Dermis microvascular lymphatic vessel endothelial cell (primary cell): ENCODE measurements at places on chromosomes 1 and 21.

DNA sequence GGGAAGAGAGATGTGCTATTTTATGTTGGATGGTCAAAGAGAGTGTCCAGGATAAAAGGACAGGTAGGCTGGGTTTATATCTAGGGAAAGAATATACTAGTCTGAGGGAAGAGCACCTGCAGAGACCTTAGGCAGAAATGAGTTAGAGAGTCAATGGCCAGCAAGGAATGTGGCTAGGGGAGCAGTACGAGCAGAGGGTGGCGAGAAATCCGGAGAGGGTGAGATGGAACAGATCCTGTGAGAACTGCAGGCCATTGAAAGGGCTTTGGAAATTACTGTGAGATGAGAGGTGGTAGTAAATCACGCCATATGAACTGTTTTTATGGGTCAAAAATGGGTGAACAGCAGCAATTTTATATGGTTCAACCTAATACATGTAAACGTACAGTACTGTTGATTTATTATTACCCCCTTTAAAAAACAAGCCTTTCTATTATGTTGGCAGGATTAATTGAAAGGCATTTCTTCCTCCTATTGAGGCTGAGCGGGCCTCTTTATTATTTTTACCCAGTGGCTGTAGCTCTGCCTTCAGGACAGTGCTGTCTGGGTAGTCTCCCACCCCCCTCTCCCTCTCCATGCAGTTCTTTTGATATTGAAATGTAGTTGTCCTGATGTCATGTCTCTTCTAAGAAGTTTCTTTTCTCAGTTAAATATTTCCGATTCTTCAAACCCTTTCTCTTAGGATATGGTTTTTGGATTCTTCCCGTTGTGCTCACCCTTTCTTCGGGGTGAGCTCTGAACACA is 75.2 kb upstream of the CD1D start:
- DNase-seq: no peak

GRCh38 chr1:33713058-33713877 is 150.6 kb upstream of the HMGB4 start:
- DNase-seq: no peak

DNA sequence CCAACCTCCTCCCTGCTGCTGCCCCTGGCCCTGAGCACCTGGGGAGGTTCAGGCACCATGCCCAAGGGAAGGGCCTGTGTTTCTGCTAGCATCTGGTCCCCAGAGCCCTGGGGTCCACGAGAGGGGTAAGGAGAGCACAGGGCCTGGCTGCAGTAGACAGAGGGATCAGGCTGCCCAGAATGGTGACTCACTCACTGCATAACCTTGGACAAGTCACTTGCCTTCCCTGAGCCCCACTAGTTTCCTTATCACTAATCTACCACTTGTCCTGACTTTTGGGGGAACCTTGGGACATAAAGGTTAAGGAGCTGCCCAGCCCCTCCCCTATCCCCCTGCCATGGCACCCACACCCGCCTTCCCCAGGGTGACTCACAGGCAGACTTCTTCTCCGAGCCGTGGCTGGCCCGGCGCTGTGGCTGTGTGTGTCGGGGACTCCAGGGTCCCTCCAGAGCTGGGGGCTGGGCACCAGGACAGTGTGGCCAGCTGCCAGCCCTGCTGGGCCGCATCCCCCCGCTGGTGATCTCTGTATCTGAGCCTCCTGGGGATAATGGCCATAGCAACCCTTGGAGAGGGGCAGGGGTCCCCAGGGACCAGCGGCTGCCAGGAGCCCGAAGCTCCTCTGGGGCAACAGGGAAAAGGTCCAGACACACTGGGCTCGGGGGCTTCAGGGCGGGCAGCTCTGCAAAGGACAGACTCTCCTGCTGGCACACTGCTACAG is 4.0 kb downstream of the ARHGEF19 start:
- DNase-seq: no peak

DNA sequence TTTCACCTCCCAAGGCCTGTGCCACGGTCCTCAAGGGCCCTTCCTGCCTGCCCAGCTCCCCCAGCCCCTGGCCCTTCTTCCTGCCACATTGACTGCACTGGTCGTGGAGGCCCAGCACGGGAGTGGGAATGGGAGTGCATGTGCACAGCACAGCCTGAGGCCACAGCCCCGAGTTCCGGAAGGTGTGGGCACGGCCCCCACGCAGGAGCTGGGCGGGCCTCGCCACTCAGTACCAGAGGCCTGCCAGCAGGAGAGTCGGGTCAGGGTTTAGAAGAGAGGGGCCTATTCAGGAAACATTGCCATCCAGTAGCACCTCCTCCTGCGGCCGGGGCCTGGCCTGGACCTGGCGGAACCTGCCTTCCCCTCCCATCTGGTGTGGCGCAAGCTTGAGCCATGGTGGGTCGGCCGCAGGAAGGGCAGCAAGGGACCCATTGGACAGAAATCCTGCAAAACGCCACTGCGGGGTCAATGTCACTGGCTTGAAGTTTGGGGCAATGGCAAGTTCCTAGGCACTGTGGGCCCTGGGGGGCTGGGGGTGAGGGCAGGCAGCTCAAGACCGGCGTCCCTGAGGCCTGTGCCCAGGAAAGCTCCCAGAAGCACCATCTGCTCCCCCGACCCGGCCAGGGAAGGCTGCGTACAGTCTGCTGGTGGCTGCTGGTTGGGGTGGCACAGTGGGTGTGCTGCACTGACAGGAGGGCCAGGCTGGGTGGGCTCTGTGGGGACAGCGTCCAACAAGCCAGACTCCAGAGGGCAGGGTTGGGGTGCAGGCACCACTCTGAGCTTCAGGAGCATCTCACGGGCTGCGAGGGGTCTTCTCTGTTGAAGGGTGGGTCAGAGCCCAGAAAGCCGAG is 1.8 kb upstream of the TMEM52 start:
- DNase-seq: no peak

DNA sequence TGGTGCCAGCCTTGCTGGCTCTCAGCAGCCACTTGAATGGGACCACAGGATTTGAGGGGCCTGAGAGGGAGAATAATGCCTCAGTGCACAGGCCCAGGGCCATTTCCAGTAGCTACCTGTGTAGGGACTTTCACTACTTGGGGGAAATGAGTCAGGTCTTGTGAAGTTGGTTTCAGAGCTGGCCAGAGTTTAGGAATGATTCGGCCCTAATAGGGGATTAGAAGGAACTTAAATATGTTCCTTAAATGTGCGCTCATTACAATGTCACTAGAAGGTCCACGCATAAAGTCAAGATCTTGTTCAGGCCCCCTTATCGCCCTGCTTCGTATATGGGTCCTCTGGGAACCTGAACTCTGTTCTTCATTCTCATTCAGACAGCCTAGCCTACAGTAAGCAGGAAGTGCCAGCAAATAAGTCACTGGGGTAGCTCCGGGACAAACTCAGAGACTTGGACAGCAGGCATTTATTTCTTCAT is 5.6 kb upstream of the AKR1A1 start:
- no peak for DNase-seq

GRCh38 chr1:234965111-234965510 is 163.5 kb downstream of the TOMM20 start:
- DNase-seq: no peak

DNA sequence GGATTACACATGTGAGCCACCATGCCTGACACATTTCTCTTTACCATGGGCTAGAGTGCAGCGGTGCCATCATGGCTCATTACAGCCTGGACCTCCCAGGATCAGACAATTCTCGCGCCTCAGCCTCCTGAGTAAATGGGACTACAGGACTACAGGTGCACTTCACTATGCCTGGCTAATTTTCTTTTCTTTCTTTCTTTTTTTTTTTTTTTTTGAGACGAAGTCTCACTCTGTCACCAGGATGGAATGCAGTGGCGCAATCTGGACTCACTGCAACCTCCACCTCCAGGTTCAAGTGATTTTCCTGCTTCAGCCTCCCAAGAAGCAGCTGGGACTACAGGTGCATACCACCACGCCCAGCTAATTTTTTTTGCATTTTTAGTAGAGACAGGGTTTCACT is 14.8 kb upstream of the KIF1B start:
- DNase-seq: no peak

GRCh38 chr1:11295905-11296304 is 22.9 kb downstream of the UBIAD1 start:
- no peak for DNase-seq

GRCh38 chr1:74703386-74704182 is 29.3 kb downstream of the CRYZ start:
- no peak for DNase-seq

DNA sequence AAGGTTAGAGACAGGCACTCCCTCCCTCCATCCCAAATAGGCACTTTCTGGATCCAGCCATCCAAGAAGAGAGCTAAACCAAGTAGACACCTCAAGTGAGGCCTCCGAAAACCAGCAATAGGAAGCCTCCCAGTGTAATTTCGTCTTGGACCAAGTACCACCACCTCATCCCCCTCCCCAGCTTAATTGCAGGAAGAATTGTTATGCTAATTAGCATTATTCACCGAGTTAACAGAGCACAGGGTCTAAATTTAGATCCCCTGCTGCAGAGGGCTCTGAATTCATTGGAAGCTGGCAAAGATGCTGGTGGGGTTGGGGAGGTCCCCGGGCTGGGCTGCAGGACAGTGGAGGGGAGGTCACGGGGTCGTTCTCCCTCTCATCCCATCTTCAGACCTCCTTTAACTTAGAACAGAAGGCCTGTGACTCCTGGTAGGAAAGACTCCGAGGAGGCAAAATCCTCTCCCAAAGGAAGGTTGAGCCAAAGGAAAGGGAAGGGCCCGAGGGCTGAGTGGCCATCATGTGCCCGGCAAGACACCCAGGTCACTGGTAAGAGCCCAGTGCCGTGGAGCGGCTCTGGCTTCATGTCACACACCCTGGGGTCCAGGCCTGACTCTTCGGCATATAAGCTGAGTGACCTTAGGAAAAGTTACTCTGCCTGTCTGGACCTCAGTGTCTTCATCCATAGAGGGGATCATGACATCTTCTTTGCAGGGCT is 209.2 kb upstream of the GRIK3 start:
- no peak for DNase-seq

DNA sequence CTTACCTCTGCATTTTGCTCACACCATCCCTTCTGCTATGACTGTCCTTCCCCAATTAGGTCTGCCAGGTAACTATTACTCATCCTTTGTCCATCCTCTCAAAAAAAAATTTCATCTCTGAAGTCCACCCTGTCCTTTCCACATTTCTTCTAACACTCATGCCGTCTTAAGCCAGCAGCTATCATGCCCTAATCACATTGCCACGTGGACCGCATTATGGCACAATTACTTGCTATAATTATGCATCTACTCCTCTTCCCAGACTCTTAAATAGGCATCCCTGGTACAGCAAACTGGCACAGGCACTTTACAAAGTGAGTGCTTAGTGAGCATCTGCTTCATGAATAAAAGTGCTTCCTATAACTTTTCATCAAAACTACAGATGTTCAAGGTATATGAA is 295.4 kb upstream of the ESRRG start:
- no peak for DNase-seq

DNA sequence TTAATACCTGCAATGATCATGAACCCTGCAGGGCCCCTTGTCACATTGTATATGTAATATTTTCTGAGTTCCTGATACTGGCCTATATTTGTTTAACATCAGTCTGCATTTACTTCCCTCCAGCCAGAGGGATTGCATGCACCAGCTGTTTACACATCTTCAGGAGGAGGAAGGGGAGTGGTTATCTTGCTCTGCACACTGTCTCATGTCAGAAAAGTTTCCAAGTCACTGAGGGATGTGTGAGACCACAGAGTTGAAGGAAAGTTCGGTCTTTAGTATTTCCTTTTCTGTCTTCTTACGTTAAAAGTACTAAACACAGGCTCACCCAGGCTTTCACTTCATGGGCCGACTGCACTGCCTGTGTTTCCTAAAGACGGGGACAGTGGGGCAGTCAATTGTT is 574.1 kb downstream of the LMO4 start:
- no peak for DNase-seq

GRCh38 chr1:151336556-151336955 is 9.3 kb upstream of the PI4KB start:
- DNase-seq: no peak

DNA sequence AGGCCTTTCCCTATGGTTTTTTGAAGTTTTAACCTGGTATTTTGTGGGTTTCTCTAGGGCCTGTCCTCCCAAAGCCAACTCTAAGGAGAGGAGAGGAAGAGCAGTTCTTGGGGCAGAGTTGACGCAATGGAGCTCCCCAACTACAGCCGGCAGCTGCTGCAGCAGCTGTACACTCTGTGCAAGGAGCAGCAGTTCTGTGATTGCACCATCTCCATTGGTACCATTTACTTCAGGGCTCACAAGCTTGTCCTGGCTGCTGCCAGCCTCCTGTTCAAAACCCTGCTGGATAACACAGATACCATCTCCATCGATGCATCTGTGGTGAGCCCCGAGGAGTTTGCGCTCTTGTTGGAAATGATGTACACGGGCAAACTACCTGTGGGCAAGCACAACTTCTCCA is 38.2 kb downstream of the ZBTB40 start:
- DNase-seq: no peak

GRCh38 chr1:57473448-57473847 is 49.6 kb upstream of the DAB1 start:
- DNase-seq: no peak

- DNase-seq: no peak
These were observed 91.8 kb upstream of the KAZN start for GRCh38 chr1:14506471-14507255.

DNA sequence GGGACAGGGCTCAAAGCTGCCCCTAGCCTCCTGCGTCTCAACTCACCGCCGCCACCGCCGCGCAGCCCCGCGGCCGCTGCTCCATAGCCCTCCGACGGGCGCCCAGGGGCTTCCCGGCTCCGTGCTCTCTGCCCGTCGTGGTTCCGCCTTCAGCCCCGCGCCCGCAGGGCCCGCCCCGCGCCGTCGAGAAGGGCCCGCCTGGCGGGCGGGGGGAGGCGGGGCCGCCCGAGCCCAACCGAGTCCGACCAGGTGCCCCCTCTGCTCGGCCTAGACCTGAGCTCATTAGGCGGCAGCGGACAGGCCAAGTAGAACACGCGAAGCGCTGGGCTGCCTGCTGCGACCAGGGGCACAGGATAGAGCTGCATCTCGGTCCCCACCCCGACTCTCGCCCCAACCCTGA is at the start of gene TNFRSF25:
TSS of gene TNFRSF25 (minus strand) at position 151 of the 400 bp plus-strand sequence. CDS start at position 85, 66 bp downstream.
- DNase-seq: no peak

- DNase-seq: no peak
These were observed 66.8 kb upstream of the RGS7 start for GRCh38 chr1:241423541-241424479.

GRCh38 chr1:35850716-35851115 is 32.3 kb upstream of the AGO1 start:
- no peak for DNase-seq

GRCh38 chr1:220380885-220381284 is 108.6 kb upstream of the RAB3GAP2 start:
- DNase-seq: no peak

GRCh38 chr1:241640867-241641622 is 876 bp upstream of the CHML start:
- DNase-seq: no peak
